ENCODE measurements at places on chromosomes 2 and 18. TPM values are rescaled to one million over a fixed set of nuclear protein-coding genes. Genes with fewer than 3 reads are reported as not detected.

GRCh38 chr18:57856557-57857280 is 53.6 kb upstream of the ATP8B1 start:
- H3K4me1 ChIP-seq, result no peaks in the 10 kb centered on the region
- H3K36me3 ChIP-seq, result no peaks in the 10 kb centered on the region
- H3K4me3 ChIP-seq, result no peak overlapping the region
- no peaks in the 10 kb centered on the region for H3K27me3 ChIP-seq
- H3K27ac ChIP-seq, result no peak overlapping the region
- DNase-seq, result no peak

DNA sequence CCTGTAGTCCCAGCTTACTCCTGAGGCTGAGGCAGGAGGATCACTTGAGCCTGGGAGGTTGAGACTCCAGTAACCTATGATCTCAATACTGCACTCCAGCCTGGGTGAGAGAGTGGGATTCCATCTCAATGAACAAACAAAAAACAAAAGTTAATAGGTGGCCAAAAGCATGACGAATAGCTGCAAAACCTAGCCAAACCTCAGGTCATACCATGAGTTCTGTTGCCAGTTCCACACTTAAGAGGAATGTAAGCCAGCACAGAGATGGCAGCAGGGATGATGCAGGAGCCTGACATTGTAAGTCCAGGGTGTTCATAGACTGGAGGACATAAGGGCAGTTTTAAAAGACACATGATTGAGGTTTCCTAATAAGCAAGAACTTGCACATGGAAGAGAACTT is 55.3 kb upstream of the RMDN2 start:
- DNase-seq, result no peak
- H3K27ac ChIP-seq, result no peak overlapping the region
- H3K36me3 ChIP-seq, result no peaks in the 10 kb centered on the region
- peaks cover 5% of the 10 kb centered on the region for H3K4me1 ChIP-seq
- no peak overlapping the region for H3K4me3 ChIP-seq
- no peaks in the 10 kb centered on the region for H3K27me3 ChIP-seq

DNA sequence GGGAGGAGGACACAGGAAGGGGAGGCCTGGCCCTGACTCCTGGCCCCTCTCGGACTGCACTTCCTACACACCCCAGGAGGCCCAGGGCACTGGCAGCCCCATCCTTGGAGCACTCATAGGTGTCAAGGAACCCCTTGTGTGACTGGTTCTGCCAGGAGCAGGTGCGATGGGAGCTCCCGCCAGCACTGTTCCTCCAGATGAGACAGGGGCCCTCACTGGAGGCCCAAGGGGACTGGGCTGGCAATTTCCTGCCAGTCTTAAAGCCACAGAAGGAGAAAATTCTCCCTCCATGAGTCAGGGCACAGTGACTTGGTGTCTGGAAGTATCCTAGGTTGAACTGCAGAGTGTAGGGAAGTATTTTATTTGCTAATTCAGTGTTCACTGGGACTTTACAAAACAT is 42.8 kb upstream of the MAL start:
- H3K4me3 ChIP-seq, result no peak overlapping the region
- H3K36me3 ChIP-seq, result no peaks in the 10 kb centered on the region
- no peaks in the 10 kb centered on the region for H3K4me1 ChIP-seq
- peaks cover 16% of the 10 kb centered on the region for H3K27me3 ChIP-seq
- DNase-seq, result no peak

DNA sequence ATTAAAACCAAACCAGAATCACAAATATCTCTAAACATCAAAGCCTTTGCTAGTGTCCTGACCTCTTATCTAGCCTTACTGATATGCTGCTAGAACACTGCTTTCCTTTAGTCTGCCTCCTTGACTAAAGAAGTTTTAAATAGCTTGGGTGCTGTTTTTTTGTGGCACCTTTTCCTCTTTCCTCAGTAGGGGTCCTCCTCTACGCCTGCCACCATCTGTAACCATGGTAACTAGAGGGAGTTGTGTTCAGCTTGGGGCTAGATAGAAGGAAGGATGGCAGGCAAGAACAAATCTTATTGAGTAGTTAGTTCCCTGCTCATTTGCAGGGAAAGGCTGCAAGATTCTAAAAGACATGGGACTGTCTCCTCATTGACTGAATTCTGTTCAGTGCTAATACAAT is 86.0 kb downstream of the TAF4B start:
- no peak overlapping the region for H3K4me3 ChIP-seq
- no peaks in the 10 kb centered on the region for H3K4me1 ChIP-seq
- no peak for DNase-seq
- no peaks in the 10 kb centered on the region for H3K27me3 ChIP-seq
- H3K27ac ChIP-seq, result no peak overlapping the region

DNA sequence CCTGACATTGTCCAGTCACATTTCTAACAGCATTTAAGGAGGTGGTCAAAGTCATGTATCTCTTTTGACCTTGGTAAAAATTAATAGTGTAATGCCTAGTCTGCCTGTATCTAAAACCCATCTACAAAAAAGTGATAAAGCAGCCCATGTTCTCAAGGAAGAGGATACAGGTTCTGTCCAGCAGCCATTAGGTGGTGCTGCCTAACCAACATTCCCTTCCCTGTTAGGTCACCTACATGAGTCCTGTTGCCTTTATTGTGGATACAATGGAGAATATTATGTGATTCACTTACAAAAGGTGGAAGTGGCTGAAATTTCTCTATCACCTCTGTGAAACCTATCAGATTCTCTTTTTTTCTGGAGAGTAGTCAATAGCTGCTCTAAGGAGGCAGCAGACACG is 52.5 kb downstream of the AQP4 start:
- no peak overlapping the region for H3K27ac ChIP-seq
- no peaks in the 10 kb centered on the region for H3K4me1 ChIP-seq
- H3K4me3 ChIP-seq, result no peak overlapping the region
- no peaks in the 10 kb centered on the region for H3K27me3 ChIP-seq
- DNase-seq, result no peak
- no peaks in the 10 kb centered on the region for H3K36me3 ChIP-seq

GRCh38 chr2:128745946-128746345 is 427.3 kb upstream of the HS6ST1 start:
- H3K27me3 ChIP-seq, result no peaks in the 10 kb centered on the region
- no peak overlapping the region for H3K27ac ChIP-seq
- no peak overlapping the region for H3K4me3 ChIP-seq
- H3K36me3 ChIP-seq, result no peaks in the 10 kb centered on the region
- H3K4me1 ChIP-seq, result no peaks in the 10 kb centered on the region

DNA sequence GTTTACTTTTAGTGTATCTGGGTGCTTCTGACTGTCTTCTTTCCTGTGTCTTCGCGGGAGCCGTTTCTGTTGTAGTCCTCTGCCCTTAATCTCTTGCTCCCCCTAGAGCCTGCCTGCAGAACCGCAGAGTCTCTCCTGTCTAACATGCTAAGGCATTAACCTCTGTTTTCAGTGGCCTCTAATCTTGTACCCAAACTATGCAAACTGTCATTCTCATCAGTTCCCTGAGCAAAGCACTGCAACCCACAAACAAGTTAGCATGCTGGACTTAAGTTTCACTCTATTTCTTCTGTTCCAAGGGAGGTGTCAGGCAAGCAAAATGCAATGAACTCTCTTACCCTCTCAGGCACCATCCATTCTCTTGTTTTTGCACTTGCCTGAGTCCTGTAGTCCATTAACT is 138.4 kb downstream of the OTX1 start:
- H3K36me3 ChIP-seq, result no peaks in the 10 kb centered on the region
- DNase-seq, result no peak
- no peak overlapping the region for H3K4me3 ChIP-seq

DNA sequence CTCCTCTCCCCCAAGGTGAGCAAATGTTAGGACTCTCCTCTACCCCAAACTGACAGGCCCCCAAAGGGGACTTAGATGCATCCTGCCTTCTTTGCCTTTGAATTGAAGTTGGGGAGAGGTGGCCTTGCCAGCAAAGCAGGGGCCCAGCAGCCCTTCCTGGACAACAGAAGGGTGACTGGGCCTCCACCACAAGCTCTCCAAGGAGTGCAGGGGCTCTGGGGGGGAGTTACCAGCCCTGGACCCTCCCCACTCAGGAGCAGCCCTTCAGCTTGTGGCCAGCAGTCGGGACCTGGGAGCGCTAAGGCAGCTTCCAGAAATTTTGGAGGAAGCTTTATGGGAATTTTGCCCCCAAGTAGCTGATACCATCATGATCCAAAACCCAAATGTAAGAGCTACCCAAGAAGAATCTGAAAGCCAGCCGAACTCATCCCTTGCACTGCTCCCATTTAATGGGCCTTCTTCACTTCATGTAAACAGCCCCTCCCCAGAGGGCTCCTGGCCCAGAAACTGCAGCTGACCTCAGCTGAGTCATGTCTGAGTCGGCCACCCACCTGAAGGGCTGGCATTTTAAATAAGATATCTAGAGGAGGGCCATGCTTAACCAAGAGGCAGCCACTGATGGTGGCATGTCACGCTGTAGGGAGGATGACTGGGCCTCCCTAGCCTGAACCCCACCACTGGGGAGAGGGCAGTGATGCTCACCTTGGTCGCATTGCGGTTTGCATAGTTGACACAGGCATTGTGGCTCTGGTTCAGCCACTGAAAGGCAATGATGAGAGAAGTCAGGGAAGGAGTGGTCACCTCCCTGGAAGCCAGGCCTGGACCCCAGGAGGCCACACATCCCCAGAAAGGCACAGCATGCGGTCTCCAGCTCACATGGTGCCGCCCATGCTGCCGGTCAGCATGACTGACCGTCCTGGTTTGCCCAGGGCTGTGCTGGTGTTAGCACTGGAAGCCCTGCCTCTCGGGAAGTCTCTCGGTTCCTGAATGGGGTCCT is 71.5 kb downstream of the SFXN5 start:
- H3K4me3 ChIP-seq, result no peak overlapping the region
- H3K27ac ChIP-seq, result no peak overlapping the region
- H3K36me3 ChIP-seq, result no peaks in the 10 kb centered on the region
- DNase-seq, result no peak

- no peaks in the 10 kb centered on the region for H3K36me3 ChIP-seq
- H3K4me3 ChIP-seq, result no peak overlapping the region
- no peaks in the 10 kb centered on the region for H3K27me3 ChIP-seq
- H3K27ac ChIP-seq, result no peak overlapping the region
- DNase-seq, result no peak
Observed at GRCh38 chr2:113812204-113812603, 55.8 kb upstream of the SLC35F5 start.

DNA sequence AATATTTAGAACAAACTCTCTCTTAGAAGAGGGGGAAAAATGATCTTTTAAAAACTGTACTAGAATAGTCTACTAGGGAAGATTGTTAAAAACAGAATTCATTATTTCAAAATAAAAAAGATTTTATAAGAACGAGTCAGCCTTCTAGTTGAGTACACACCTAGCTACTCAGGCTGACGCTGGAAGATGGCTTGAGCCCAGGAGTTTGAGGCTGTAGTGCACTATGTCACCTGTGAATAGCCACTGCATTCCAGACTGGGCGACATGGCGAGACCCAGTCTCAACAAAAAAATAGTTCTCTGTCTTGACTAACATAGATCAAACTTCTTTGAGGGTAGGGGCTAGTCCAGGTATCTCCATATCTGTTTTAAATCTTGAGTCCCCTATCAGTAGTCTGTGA is 33.9 kb downstream of the ERLEC1 start:
- no peaks in the 10 kb centered on the region for H3K4me1 ChIP-seq
- no peak overlapping the region for H3K4me3 ChIP-seq
- DNase-seq, result no peak
- peaks cover 45% of the 10 kb centered on the region for H3K36me3 ChIP-seq

DNA sequence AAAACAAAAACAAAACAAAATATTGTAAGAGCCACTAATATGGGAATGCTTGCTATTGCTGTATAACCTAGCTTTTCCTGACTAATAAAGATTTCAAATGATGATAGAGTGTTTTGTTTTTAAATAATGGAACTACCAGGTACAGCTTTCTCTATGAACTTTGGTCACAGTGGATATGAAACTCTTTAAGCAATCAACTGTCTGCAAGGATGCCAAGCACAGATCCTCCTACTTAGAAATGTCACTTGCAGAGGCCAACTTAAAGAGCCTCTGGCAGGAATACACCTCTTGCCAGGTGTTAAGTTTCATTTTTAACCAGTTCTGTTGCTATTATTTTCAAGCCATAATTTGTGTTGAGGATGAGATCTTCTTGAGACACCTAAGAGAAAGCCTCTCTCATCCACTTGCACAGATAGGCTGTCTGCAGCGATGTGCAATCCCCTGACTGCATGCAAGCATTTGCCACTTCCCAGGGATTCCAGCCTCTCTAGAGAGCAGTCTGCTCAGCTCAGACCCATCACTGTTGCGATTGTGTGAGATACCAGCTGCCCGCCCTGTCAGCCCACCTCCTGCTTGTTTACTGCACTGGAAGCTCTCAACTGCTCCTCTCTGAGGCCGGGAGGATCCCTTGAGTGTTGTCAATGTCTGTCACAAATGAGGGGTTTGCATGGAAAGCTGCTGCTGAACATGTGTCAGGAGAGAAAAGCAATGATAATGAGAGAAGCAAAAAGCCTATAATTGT is 86.1 kb upstream of the SCG2 start:
- H3K27ac ChIP-seq, result no peak overlapping the region
- no peak for DNase-seq
- no peaks in the 10 kb centered on the region for H3K36me3 ChIP-seq
- no peaks in the 10 kb centered on the region for H3K4me1 ChIP-seq

GRCh38 chr18:22933966-22934423 is 867 bp downstream of the RBBP8 start:
- peak overlapping the region; percentile 96 for H3K27ac ChIP-seq
- no peaks in the 10 kb centered on the region for H3K4me1 ChIP-seq
- peaks cover 20% of the 10 kb centered on the region for H3K36me3 ChIP-seq
- no peaks in the 10 kb centered on the region for H3K27me3 ChIP-seq
- peak overlapping the region; percentile 82 for H3K4me3 ChIP-seq
- no peak for DNase-seq

DNA sequence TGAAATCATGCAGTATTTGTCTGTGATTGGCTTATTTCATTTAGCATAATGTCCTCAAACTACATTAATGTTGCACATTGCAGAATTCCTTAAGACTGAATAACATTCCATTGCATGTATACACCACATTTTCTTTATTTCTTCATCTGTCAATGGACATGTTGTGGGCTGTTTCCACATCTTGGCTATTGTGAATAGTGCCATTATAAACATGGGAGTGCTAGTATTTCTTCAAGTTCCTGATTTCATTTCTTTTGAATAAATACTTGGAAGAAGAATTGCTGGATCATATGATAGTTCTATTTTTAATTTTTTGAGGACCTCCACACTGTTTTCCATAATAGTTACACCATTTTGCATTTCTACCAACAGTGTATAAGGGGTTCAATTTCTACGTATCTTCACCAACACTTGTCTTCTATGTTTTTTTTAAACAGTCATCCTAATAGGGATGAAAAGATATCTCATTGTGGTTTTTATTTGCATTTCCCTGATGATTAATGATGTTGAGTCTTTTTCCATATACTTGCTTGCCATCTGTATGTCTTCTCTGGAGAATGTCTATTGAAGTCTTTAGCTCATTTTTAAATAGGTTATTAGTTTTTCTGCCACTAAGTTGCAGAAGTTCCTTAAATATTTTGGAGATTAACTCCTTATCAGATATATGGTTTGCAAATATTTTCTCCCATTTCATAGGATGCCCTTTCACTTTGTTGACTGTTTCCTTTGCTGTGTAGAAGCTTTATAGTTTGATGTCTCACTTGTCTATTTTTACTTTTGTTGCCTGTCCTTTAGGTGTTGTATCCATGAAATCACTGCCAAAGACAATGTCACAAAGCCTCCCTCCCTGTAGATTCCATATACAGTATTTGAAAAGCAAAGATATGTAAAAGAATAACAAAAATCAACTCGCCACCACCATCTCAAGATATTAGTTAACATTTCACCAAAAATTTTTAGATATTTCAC is 14.6 kb downstream of the FBXO11 start:
- no peak overlapping the region for H3K27ac ChIP-seq
- H3K27me3 ChIP-seq, result no peaks in the 10 kb centered on the region
- peaks cover 5% of the 10 kb centered on the region for H3K36me3 ChIP-seq
- no peak overlapping the region for H3K4me3 ChIP-seq
- DNase-seq, result no peak
- H3K4me1 ChIP-seq, result peaks cover 77% of the 10 kb centered on the region

Gene REG3G
- not detected for polyA plus RNA-seq

Gene BOLL
- polyA plus RNA-seq, result not detected

Gene SPC25
- 10.1 TPM for polyA plus RNA-seq

Gene TMEM182
- 9.9 TPM for polyA plus RNA-seq
